Effector CD8-positive, alpha-beta T cell (primary cell): ENCODE measurements at places on chromosomes 6 and 20.

GRCh38 chr6:159125951-159126352, 43.2 kb upstream of the FNDC1 start:
- no peak for DNase-seq

- no peak for DNase-seq
Measured at GRCh38 chr6:48904809-48905208, 558.2 kb downstream of the MMUT start.

GRCh38 chr6:8844968-8845367, 409.6 kb upstream of the SLC35B3 start:
- no peak for DNase-seq

DNA sequence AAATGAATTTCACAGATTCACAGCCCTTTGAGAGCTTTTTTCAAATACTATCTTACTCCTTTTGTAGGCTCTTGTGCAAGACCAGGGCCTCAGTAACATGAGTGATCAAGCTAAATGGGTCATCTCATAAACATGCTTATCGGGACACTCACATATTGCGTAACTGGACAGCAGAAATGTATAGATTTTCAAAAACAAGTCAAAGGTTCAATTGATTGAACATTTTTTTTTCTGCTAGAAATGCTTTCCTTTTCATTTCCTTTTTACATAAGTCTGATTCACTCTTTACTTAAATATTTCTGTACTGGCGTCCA, 8.7 kb upstream of the SALL4 start:
- no peak for DNase-seq

DNA sequence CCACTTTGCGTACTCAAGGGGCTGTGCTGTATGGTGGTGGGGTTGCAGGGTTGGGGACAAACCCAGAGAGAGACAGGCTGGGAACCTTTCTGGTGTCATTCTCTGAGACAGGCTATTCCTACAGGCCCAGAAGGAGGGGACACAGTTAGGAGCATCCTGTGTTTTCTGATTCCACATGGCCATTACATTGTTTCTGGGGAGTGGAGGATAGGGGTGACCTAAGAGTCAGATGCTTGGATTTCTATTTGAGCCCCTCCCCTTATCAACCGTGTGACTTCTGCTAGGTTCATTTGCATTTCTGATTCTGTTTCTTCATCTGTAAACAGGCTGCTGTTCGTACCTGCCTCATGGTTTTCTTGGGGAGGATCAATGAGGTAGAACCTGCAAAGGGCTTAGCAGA, 29.4 kb upstream of the EPB41L1 start:
- no peak for DNase-seq

- DNase-seq, result no peak
Measured at GRCh38 chr6:147023581-147023980, 180.6 kb upstream of the STXBP5 start.

GRCh38 chr6:10395171-10395703, 19.6 kb downstream of the TFAP2A start:
- DNase-seq, result no peak

DNA sequence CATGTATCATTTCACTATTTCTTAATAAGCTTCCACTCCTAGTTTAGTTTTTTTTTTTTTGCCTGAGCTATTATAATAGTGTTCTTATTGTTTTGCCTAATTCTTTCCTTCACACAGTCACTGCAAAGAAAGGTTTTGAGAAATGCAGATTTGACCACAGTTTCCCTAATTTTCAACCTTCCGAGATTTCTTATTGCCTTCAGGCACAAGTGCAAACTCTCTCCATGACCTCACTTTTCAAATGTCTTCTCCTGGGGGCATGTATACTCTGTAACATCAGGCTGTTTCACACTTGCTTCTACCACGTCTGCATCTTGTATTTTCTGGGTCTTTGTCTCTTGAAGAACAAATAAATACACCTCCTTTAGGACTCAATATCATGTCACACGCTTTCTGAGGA, 339.0 kb upstream of the CITED2 start:
- no peak for DNase-seq

GRCh38 chr6:35178012-35178411, 35.7 kb upstream of the SCUBE3 start:
- no peak for DNase-seq

- DNase-seq, result no peak
Measured at GRCh38 chr6:7805078-7805849, 79.4 kb downstream of the BMP6 start.

GRCh38 chr6:43860285-43860684, 90.3 kb downstream of the VEGFA start:
- DNase-seq, result no peak

- DNase-seq, result no peak
Measured at GRCh38 chr20:31641391-31641790, 3.7 kb downstream of the COX4I2 start.

DNA sequence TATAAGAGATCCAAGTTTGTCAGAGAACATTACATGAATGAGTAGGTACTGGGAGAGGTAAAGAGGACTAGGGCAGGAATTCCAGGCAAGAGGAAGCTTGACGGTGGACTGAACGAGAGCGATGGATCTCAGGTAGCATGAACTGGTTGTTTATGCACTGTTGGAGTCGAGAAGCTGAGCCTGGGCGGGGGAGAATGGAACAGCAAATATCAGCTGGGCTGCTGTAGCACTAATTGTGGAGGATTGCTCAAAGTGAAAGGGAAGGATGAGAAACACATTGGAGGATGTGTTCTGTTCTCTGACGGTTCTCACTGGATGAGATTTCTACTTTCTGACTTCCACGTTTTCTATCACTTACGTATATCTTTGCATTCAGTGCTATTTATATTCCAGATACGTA, 164.2 kb downstream of the PHF3 start:
- DNase-seq, result no peak

DNA sequence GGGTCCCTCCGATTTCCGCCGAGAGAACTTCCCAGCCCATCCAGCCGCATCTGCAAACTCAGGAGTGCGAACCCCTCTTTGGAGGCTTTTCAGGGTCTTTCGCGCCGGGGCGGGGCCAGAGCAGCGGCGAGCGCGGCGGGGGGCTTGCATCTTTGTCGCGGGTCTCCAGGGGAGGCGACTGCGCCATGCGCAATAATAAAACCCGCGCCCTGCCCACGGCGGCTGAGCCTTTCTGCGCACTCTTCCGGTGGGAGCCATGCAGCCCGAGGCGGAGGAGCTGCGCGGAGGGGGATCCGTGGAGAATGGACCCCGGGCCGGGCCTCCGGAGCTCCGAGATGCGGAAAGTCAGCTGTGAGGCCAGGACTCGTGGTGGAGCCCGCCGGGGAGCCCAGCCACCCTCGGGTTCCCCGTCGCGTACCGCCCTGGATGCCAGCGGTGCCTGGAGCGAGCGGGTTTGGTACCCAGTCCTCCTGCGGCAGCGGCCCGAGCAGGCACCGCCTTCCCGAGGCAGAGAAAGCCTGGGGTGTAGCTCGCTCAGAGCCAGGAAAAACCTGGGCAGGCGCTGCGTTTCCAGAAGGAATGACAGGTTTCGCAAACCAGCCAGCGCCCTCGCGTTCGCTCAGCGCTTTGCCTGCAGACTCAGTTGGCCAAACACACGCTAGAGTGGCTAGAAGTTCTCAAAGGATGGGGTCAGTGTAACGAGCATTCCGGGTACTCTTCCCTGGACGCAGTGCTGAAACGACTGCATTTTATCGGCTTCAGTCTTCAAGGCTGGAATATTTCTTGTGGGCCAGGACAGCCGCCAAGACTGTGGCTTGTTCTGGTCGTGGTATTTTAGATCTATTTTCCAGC, 1.2 kb downstream of the AKAP12 start:
- DNase-seq, result no peak

DNA sequence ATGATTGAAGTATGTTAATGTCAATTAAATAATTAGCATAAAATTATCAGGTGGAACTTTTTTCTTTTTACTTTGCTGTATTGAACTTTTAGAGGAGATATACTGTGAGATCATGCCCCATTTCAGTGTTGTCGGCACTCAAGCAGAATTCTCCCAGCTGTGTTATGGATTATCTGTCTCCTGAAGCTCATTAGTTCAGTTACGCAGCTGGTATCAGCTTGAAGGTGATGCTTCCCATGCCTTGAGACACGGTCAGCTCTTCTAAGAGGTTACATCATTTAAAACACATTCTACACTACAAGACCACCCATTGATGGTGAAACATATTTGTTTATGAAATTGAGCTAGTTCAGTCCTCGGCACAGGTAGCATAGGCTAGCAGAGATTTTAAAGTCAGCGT, 68.9 kb upstream of the PHACTR2 start:
- no peak for DNase-seq

- DNase-seq, result no peak
Measured at GRCh38 chr20:3935956-3936340, 46.8 kb downstream of the PANK2 start.

GRCh38 chr20:37413023-37413334, 67.0 kb downstream of the SRC start:
- DNase-seq, result no peak
